ENCODE measurements at places on chromosomes 12 and 14.

- no peak for DNase-seq
Measured at GRCh38 chr14:88359500-88359899, 26.0 kb upstream of the SPATA7 start.

GRCh38 chr14:20498622-20499021, 6.7 kb upstream of the RNASE10 start:
- DNase-seq = no peak

- no peak for DNase-seq
Measured at GRCh38 chr12:37546901-37547475, 769.6 kb upstream of the ALG10B start.

- no peak for DNase-seq
Measured at GRCh38 chr12:93186131-93186530, 191.6 kb upstream of the NUDT4 start.

DNA sequence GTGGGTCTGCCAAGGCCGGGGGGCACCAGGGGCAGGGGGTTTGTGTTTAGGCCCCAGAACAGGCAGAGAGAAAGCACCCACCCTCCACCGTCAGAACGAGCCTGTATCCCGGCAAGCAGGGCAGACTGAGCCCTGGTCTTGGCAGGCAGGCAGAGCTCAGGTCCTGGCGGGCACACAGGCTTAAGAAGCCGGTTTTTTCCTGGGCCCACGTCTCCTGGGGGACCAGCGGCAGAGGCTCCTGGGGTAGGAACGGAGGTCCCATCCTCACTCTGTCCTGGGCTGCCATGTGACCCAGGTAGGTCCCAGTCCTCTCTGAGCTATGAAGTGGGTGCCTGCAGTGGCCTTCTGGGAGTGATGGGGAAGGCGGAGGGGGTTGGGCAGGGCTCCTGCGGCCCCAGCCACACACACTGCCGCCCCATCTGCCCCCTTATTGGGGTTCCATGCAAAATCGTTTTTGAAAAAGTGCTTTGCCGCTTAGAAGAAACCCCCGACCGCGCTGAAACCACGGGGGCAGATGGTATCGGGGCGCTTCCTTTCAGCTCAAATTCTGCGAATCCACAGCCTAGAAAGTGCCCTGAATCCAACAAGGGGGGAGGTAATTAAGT, 24.2 kb downstream of the SH2B3 start:
- peak; percentile 73 for DNase-seq

GRCh38 chr14:48107646-48108045, 432.2 kb upstream of the MDGA2 start:
- DNase-seq = no peak

DNA sequence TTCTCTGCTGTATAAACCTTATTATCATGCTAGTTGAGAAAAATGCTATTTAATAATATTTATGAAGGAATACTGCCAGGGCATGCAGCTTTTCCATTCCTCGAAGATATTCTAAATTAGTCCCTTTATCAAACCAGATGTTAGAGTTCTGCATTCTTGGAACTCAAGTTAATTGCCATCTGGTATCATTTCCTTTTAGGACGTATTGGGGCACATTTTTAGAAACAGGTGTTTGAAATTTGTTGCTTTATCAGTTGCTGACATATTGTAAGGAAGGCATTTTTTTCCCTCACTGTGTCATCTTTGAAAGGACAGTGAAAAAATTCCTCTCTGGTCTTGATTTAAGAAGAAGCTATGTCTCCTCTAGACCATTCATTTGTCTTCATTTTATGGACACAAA, 471.2 kb upstream of the PRICKLE1 start:
- DNase-seq = no peak

DNA sequence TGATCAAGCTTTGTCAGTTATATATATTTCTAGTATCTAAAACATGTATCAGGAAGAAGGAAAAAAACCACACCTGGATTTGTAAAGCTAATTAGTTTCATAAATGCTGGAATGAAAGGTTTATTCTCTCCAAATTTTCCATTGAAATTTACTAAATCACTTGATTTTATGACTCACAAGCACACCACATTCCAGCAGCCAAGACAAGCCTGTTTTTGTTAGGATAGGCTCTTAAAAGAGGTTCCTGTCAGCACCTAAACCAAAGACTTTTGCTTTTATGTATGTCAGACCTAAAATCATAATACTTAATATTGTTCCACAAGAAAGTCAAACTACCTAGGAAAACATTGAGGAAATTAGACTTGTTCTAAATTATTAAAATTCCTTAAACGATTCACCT, 85.3 kb upstream of the PAWR start:
- DNase-seq = no peak

All from T-helper 9 cell (primary cell).